T-helper 2 cell (primary cell): ENCODE measurements at places on chromosomes 1 and 21.

GRCh38 chr1:180227861-180228647 is 2.0 kb upstream of the LHX4 start:
- DNase-seq, result no peak

- no peak for DNase-seq
Observed at GRCh38 chr21:44576025-44576420, 2.5 kb downstream of the KRTAP10-4 start.

- no peak for DNase-seq
Observed at GRCh38 chr21:16536643-16537434, 807.1 kb downstream of the USP25 start.

- no peak for DNase-seq
Observed at GRCh38 chr1:192160196-192160595, 1.9 kb downstream of the RGS18 start.

DNA sequence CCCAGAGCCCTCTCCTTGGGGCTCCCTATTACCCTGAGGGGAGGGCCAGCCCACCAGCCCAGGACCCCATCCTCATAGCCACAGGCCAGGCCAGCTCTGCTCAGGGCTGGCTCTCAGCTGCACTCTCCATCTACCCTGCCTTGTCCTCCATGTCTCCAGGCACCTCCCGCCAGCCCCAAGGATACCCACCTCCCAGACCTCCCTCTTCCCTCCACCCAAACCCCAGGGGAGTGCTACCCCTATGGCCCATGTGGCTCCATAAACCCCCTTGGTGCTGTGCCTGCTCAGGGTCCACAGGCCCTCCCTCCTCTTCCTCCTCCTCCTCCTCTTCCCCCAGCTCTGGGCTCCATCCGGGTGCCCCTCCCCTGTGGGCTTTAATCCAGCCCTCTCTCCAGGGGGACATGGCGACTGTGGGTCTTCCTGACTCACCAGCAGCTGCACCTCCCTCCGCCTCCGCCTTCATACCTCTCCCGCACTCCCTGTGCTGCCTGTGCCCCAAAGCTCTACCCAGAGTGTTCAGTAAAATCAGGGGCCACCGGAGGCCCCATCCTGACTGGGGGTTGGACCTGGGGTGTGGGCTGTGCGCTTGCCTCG is 9.1 kb downstream of the YBEY start:
- DNase-seq, result no peak

DNA sequence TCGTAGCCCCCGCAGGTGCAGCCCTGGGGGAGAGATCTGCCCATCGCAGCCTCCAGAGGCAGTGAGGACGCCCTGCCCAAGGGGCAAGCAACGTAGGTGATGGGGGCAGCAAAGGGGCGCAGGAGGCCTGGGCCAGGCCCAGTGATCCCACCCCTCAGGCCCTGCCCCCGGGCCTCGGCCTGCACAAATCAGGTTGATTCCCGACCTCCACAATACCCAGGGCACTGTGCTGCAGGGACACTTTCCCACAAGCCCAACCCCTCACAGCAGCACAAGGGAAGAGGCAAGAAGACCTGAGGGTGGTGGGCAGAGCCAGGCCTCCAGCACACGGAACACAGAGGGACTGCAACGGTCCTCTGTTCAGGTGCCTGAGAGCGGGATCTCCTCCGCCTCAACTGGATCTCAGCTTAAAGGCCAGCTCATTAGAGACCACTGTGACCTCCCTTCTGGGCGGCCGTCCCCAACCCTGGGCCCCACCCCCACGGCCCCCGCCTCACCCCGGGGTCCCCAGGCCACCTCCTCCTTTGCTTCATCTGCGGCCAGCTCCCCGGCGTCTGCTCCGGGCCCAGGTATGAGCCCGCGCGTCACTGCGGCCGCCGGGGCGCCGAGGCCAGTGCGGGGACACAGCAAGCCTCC is 812 bp upstream of the ARF1 start:
- DNase-seq, result no peak

DNA sequence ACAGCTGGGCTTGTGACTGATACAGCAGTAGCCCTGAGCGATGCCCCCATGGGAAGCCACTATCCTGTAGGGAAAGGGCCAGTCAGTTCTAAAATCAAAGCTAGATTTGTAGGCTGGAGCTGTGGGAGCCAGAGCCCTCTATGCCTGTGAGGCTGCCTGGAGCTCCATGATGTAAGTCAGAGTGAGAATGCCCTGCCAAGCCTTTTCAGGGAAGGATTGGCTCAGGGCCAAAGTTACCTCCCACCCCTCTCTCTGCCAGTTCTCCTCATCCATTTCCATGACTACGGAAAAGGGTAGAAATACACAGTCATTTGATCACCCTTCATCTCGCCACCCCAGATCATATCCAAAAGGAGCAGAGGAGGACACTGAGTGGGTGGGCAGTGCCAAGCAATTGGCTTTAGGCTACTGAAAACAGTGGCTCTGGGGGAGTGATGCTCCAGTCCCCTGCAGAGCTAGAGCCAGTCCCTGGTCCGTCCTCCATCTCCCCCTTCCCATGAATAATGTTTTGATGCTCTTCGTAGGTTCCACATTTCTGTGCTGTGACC is 59.5 kb upstream of the KCNA3 start:
- no peak for DNase-seq
